ENCODE measurements at places on chromosomes 11 and 22.

DNA sequence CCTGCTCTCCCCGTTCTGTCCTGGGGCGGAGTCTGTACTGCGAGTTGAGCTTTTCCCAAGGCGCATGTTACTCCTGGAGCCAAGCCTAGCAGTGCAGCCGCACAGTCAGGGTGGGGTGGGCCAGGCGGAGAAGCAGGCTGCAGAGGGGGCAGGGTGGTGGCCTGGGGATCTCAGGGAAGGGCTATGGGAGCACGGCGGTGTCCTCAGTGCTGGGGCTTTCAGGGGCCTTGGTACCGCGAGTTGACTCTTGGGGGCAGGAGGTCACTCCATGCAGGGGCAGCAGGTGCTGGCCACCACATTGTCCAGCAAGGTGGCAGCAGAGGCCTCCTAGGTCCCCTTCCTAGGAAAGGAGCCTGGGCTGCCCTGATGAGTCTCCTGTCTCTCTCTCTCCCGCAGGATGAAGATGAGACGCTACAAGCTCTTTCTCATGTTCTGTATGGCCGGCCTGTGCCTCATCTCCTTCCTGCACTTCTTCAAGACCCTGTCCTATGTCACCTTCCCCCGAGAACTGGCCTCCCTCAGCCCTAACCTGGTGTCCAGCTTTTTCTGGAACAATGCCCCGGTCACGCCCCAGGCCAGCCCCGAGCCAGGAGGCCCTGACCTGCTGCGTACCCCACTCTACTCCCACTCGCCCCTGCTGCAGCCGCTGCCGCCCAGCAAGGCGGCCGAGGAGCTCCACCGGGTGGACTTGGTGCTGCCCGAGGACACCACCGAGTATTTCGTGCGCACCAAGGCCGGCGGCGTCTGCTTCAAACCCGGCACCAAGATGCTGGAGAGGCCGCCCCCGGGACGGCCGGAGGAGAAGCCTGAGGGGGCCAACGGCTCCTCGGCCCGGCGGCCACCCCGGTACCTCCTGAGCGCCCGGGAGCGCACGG lies 14.9 kb upstream of the MIEF1 start:
- DNase-seq, result no peak

DNA sequence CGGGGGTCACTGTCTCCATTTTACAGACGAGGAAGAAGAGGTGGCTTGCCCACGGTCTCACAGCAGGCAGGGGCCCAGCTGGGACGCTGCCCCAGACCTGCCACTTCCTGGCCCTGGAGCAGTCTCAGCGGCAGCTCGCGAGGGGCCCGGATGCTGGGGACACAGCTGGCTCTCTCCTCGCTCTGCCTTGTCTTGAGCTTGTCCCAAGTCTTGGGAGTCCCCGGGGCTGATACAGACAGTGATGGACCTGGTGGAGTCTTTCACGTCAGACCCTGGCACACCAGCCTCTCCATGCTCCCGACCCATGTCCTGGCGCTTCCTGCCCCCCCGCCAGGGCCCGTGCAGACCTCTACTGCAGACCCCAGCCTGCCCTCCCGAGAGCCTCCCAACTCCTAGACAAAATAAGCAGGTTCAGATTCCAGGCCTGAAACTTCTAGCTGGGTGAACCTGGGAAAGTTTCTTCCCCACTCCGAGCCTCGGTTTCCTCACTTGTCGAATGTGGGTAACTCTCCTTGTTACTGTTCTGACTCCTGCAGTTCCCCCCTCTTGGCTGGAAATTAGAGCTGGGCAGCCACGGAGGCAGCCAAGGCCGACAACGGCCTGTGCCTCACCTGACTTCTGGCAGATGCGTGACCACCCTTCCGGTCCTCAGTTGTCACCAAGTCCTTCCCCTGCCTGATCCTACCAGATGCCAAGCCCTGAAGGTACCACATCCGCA lies 145.4 kb downstream of the CACNA1I start:
- no peak for DNase-seq

- peak; percentile 40 for DNase-seq
Measured at GRCh38 chr22:50190182-50190940, 4.6 kb downstream of the TRABD start.

DNA sequence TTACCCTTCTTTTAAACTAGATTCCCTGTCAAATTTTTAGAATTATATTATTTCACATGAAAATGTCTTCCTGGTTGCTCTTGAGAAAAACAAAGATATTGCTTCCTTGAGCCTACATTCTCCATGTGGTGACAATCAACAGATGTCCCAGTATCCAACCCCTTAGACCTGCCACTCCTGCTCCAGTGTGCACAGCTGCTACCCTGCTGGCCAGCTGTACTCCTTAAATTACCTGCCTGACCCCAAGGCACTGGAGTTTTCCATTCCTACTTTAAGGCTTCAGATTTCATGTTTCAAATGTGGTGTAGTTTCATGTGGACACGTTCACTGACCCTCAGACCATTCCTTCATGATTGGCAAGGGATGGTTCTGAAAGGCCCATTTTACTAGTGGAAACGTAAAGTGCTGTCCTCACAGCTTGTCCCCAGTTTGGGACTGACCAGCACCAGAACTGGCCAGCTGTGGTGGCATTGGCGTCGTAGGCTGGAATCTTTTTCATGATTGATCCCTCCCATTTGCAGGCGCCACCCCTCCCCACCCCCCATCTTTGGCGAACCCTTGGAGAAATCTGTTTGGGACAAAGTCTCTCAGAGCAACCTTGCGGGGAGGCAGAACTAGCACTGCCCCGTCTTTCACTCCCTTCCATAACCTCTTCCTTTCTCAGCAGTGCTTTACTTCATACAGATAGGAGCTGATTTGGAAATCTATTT lies 123.5 kb downstream of the DBX1 start:
- no peak for DNase-seq

DNA sequence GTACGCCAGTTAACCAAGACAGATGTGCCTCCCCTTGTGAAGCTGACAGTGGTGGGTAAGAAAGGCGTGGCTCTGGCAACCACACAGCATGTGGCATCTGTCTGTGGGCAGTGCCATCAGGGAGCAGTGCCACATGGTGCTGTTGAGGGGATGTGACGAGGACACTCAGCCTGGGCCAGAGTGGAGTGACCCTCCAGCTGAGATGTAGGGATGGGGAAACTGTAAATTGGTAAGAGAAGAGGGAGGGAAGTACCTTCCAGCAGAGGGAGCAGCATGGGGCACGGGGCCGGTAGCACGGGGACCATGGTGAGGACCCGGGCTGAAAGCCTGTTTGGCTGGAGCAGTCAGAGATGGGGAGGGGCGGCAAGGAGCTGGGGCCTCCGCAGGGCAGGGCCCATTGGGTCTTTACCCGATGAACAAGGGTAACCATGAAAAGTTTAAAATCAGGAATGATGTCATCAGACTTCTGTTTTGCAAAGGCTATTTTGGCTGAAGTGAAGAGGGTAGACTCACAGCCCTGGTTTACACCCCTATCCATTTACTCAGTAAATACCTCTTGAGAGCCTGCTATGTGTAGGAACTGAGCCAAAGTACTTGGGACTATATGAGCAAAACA lies 10.4 kb downstream of the TMPRSS6 start:
- no peak for DNase-seq

- no peak for DNase-seq
Measured at GRCh38 chr22:37954686-37955085, 1.2 kb downstream of the POLR2F start.

Measured in NCI-H1436 (cell line).